Body of pancreas (tissue), 4 donors: ENCODE measurements at places on chromosomes 3 and 15. TPM values are rescaled to one million over a fixed set of nuclear protein-coding genes. Genes with fewer than 3 reads are reported as not detected.
A peak's percentile ranks its signal among the peaks of the same experiment; 100 is the strongest.

GRCh38 chr15:66378814-66379430 lies 7.8 kb upstream of the MAP2K1 start:
- H3K27me3 ChIP-seq, result no peaks in the 10 kb centered on the region
- no peaks in the 10 kb centered on the region for H3K4me1 ChIP-seq

DNA sequence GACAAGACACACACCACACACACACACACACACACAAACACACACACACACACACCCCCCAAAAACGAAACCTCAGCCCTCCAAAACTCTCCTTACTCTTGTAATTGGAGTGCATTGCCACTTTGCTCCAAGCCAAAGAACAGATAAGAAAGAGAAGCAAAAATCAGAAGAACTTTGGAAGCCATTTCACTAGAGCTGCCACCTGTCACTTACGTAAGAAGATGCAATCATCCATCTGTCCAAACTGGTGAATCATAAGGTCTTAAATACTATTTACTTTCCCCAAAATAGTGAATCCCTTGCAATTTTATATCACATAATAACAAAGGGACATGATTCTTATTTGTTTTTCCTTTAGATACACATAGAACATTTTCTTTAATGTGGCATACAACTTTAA lies 285.4 kb downstream of the ZBTB20 start:
- H3K36me3 ChIP-seq, result no peaks in the 10 kb centered on the region
- no peak for DNase-seq
- peaks cover 60% of the 10 kb centered on the region for H3K4me1 ChIP-seq

DNA sequence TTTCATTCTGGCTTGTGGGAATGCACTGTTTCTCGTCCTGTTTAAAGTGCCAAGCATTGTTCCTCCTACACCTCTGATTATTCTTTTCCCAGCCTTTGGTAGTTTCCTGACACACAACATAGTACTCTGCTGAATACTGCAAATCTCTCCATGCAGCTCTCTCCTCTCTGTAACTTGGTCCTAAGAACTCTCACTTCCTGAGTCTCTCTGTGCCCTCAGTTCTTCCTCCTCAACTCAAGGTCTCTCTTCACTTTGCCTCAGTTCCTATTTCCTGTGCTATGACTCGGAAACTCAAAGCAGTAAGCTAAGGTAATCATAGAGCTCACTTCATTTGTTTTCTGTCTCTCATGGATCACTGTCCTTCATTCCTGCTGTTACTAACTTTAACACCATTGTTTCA lies 113.4 kb downstream of the ZNF280D start:
- H3K36me3 ChIP-seq, result no peaks in the 10 kb centered on the region
- no peaks in the 10 kb centered on the region for H3K27me3 ChIP-seq
- no peak overlapping the region for H3K27ac ChIP-seq
- H3K4me1 ChIP-seq, result no peaks in the 10 kb centered on the region
- DNase-seq, result no peak

DNA sequence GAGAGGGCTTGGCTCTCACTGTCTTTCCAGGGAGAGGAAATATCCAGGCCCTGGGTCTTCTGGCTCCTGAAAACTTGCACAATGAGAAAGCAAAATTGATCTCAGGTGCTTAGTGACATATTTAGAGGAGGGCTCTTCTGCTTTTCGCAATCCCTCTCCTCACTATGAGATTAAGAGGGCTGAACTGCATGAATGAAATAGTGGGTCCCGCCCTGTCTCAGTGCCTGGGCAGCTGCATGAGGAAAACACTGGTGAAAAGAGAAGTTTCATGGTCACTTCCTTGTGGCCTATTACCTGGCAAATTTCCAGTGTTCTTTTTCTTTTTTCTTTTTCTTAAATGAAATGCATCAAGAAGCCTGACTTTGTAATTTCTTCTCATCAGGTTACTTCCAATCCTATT lies 73.5 kb downstream of the TRAK1 start:
- no peaks in the 10 kb centered on the region for H3K27me3 ChIP-seq
- no peak overlapping the region for H3K4me3 ChIP-seq
- no peak for DNase-seq
- peaks cover 49% of the 10 kb centered on the region for H3K4me1 ChIP-seq

DNA sequence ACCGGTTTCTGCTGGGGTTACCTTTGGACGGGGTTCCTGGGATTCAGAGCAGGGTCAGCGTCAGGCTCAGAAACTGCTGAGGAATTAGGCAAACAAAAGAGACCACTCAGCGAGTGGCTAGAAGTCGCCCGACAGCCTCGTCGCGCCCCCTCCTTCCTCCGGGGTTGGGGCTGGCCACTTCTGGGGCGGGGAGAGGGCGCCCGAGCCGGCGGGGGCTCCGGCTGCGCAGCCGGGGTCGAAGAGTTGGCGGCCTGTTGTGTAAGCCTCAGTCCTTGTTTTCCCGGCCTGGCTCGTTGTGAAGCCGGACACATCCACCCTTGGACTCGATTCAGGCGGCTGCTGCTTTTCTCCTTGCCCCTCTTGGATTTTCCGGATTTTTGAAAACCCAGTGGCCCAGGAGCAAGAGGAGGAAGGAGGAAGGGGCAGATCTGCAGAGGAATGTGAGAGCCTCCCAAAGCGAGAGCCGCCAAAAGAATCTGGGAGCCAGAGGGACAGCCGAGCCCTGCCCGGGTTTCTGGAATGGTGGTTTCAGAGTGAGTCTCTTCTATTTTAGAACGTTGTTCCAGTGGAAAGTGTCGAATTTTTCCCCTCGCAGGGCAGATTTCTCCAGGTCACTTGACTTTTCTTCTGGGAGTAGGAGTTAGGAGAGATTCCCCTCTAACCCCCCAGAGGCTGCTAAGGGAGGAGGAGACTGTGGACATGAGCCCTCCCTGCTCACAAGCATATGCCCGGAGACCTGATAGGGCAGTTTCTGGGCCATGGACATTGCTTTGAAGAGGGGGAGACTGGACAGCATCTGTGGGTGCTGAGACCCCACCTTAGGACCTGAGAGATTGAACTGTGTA lies 666 bp downstream of the SNX33 start:
- peak overlapping the region; percentile 99 for H3K27ac ChIP-seq
- H3K4me1 ChIP-seq, result peaks cover 60% of the 10 kb centered on the region
- no peaks in the 10 kb centered on the region for H3K27me3 ChIP-seq
- H3K4me3 ChIP-seq, result peak overlapping the region; percentile 61
- H3K36me3 ChIP-seq, result no peaks in the 10 kb centered on the region

GRCh38 chr15:45265506-45265905 lies 13.5 kb downstream of the SLC28A2 start:
- H3K27me3 ChIP-seq, result no peaks in the 10 kb centered on the region
- no peaks in the 10 kb centered on the region for H3K4me1 ChIP-seq
- H3K27ac ChIP-seq, result no peak overlapping the region
- DNase-seq, result no peak
- no peak overlapping the region for H3K4me3 ChIP-seq

GRCh38 chr3:180278583-180279188 lies 241.9 kb upstream of the PEX5L start:
- peak overlapping the region; percentile 38 for H3K27ac ChIP-seq
- H3K4me3 ChIP-seq, result no peak overlapping the region
- no peaks in the 10 kb centered on the region for H3K36me3 ChIP-seq
- no peak for DNase-seq
- H3K27me3 ChIP-seq, result no peaks in the 10 kb centered on the region

DNA sequence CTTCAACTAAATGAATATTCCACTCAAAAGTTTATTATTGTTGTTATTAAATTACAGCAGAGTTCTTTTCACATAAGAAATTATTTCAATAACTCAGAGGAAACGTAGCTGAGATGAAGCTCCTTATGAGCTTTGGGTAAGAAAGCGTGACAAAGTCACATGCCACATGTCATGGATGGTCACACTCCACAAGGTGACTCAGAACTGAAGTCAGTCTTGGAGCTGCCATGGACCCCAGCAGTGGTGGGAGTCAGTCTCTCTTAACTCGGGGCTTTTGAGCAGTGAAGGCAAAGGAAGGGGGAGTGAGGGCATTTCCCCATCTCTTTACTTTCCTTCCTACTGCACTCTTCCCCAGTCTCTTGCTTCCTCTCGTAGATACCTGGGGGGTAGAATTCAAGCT lies 87.5 kb upstream of the FAM3D start:
- H3K4me1 ChIP-seq, result no peaks in the 10 kb centered on the region
- no peak overlapping the region for H3K4me3 ChIP-seq
- H3K27me3 ChIP-seq, result no peaks in the 10 kb centered on the region
- no peak overlapping the region for H3K27ac ChIP-seq

DNA sequence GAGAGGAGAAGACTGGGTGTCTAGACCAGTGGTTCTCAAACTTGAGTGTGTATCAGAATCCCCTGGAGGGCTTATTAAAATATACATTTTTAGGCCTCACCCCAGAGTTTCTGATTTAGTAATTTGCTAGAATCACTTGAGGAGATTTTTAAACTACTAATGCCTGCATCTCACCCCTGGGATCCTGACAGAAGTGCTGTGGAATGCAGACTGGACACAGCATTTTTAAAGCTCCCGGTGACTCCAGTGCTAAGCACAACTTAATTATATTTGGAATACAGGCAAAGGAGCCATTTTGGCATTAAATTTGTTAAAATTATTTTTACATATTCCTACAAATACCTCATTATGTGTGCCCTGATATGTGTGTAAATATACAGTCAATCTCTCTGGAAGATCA lies 26.7 kb upstream of the COL6A6 start:
- H3K4me3 ChIP-seq, result no peak overlapping the region
- H3K27me3 ChIP-seq, result no peaks in the 10 kb centered on the region
- H3K27ac ChIP-seq, result no peak overlapping the region
- DNase-seq, result no peak

DNA sequence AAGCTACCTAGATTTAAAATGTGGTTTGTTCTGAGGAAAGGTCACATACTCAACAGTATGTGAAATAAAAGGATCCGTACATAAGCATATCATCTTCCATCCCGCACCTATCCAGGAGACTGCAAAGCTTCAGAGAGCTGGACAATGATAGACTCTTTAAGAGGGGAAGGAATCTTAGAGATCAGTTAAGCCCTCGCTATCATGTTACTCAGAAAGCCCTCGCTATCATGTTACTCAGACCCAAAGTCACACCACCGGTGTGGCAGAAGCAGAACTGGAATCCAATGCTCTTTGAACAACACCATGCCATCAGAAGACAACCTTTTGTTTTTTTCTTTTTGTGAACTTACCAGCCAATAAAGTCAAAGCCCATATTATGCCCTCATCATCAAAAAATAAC lies 5.8 kb downstream of the ANO10 start:
- no peak overlapping the region for H3K4me3 ChIP-seq
- H3K4me1 ChIP-seq, result peaks cover 8% of the 10 kb centered on the region
- no peaks in the 10 kb centered on the region for H3K36me3 ChIP-seq
- no peak overlapping the region for H3K27ac ChIP-seq

DNA sequence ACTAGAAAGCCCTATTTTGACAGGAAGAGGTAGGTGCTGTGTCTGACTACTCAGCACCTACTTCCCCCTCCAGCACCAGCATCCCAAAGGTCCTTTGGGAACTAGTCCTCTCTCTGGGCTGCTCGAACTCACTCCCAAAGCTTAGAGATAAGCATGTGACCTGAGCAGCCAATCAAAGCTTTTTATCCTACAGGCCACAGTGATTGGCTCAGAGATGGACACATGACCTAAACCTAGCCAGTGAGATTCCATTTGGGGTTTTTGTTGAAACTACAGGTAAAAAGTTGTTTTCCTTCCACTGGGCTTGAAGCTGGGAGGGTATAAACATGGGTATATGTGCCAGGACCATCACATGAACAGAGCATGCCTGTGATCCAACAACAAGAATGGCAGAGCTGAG lies 186.5 kb upstream of the PPP2R3A start:
- DNase-seq, result no peak
- no peak overlapping the region for H3K4me3 ChIP-seq
- H3K27me3 ChIP-seq, result no peaks in the 10 kb centered on the region

DNA sequence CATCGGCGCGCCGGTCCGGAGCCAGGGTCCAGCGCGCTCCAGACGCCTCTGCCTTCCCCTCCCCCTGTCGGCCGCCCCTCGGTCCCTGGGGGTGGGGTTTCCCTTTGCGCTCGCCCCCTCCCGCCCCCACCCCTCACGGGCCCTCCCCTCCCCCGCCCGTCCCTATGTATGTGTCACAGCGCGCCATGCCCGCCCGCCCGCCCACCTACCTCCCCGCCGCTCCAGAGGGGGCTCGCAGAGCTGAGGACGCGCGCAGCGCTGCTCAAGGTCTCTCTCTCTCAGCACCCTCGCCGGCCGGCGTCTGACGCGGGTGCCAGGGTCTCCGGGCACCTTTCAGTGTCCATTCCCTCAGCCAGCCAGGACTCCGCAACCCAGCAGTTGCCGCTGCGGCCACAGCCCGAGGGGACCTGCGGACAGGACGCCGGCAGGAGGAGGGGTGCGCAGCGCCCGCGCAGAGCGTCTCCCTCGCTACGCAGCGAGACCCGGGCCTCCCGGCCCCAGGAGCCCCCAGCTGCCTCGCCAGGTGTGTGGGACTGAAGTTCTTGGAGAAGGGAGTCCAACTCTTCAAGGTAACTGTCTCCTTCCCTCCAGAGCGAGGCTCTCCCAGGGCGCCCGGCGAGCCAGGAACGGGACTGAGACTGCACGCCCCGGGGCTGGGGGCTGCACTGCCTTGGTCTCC lies at the start of gene ACAN:
ACAN (plus strand) TSS at position 196 of the 679 bp plus-strand sequence. CDS start 32,771 bp downstream, outside the sequence.
- H3K4me1 ChIP-seq, result peaks cover 4% of the 10 kb centered on the region
- no peaks in the 10 kb centered on the region for H3K27me3 ChIP-seq
- no peak within 1 kb of the TSS for H3K27ac ChIP-seq

The JAGN1 gene
- total RNA-seq, result 19.7 TPM

The ACTC1 gene
- total RNA-seq, result 1.6 TPM

The RNU6-1 gene
- not detected for total RNA-seq
